Stimulated activated CD8-positive, alpha-beta memory T cell treated with anti-CD3 and anti-CD28 coated beads, Interleukin-7, amount 100 ng/mL, for 1 hour (primary cell): ENCODE measurements at places on chromosomes 1 and 21.

GRCh38 chr1:212284332-212284743, 872 bp upstream of the PPP2R5A start:
- DNase-seq = no peak

- DNase-seq = no peak
Observed at GRCh38 chr1:17525996-17526686, 13.4 kb upstream of the ARHGEF10L start.

DNA sequence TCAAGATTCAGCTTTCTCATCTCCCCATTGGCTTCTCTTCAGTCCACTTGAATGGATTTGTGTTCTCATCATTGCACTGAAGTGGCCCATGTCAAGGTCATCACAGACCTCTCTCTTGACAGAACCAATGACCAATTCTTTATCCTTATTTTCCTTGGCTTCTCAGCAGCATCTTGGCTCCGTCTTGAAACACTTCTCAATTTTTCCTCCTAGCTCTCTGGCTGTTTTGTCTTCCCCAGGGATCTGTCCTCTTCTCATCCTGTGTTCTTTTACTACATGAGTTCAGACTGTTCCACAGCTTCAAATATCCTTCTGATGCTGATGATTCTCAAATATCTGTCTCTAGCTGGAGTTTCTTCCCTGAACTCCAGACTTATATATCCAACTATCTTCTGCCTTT, 78.6 kb downstream of the COLGALT2 start:
- DNase-seq = no peak

- DNase-seq = no peak
Observed at GRCh38 chr1:218823291-218823900, 350.3 kb upstream of the LYPLAL1 start.

DNA sequence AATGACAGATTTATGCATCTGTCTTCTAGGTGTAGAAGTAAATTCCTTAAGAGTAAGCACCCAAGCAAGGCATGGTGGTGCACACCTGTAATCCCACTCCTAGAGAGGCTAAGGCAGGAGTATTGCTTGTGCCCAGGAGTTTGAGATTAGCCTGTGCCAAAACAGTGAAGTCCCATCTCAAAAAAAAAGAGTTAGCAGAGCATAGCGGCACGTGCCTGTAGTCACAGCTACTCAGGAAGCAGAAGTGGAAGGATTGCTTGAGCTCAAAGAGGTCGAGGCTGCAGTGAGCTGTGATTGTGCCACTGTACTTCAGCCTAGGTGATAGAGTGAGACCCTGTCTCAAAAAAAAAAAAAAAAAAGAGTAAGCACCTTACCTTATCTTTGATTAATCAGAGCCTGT, 15.1 kb upstream of the TIPRL start:
- no peak for DNase-seq

- no peak for DNase-seq
Observed at GRCh38 chr1:227765261-227766014, 30.2 kb downstream of the SNAP47 start.

DNA sequence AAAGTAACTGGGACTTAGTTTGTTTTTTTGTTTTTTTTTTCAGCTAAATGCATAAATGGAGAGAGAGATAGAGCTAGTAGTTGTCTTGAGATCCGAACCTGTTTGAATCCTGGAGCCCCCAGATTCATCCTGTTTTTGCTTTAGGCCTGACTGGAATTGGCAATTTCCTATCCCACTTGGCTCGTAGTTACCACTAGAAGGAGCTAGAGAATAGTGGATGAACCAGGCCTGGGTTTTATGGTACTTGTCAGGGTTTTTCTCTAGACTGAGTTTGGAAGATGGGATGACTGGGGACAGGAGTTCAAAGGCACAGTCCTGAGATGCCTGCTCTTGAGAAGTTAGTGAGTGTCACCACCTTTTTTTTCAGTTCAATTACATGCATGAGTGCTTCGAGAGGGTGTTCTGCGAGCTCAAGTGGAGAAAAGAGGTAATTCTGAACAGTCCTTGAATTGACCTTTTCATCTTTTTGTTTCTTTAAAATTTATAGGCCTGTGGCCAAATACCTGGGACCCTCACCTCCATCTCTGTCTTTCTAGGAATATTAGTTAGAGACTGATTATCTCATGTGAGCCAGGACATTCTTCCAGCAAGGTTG, 23.4 kb downstream of the CELF3 start:
- no peak for DNase-seq

DNA sequence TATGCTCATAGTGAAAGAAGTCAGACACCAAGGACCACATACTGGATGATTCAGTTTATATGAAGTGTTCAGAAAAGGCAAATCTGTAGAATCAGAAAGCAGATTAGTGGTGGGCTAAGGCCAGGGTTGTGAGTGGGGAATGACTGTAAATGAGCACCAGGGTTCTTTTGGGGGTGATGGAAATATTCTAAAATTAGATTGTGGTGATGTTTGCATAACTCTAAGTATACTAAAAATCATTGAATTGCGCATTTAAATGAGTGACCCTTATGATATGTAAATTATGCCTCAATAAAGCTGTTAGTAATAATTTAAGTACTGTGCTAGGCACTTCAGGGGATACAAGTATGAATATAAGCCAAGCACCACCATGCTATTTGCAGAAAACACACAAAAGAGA, 256.3 kb downstream of the TPR start:
- no peak for DNase-seq

DNA sequence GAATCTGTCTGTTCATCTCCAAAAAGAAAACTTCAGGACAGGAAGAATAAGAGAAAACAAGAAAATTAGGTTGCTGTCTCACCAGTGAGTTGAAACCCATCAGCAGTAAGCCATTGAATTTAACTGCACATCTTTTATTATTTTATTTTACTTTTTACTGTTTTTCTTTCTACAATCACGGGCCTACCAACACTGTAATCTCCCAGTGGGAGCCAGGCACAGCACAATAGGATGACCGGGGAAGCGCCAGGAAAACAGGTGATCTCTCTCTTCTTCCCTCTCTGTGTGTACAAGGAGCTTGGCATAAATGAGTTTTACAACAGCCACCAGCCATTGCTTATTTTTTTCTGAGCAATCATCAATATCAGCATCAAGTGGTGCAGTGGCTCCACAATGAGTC, 113.1 kb upstream of the ESRRG start:
- DNase-seq = no peak

GRCh38 chr1:75234562-75234961, 100.4 kb downstream of the LHX8 start:
- DNase-seq = no peak

DNA sequence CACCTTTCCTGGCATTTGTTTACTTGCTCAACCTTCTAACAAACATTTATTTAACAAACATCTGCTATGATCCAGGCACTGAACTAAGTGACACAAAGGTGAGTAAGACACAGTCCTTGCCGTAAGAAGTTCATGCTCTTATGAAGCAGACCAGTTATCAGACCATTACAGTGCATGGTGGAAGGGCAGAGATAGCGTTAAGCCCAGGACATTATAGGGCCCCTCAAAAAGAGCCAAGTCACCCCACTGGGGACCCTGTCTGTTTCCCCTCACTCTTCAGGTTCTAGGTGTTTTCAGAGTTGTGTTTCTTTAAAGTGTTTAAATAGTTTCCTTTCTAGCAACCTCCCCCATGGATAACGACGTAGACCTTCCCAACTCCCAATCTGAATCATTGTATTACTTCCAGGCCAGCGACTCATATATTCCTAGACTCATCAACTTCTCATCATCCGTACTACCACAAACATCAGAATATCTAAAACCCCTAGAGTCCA, 39.3 kb downstream of the TCP10L start:
- DNase-seq = no peak

DNA sequence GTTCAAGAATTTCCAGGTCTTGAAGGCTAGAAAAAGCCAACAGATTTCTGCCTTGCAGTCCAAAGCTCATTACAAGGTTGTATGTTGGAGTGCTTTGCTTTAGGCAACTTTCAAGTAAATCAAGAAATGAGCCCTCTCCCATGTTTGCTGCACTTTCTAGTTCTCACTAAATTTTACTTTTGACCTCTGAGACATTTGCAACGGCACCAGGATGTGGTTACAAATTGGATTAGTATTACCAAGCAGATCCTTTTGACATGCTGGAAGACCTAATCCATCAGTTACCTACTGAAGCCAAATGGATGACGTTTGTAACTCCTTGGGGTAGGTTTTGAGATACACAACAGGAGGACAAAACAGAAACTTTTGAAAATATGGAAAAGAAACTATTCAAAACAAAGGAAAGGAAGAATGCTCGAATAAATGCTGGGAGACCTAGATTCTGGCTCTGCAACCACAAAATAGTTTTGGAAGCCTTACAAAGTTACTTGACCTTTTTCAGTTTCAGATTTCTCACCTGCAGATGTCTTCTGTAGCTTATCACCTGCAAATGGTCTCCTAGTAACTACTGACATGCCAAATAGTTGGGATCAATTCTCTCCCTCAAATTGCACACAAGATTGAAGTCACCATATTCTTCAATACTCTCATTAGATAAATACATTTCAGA, 251.7 kb upstream of the ADGRL2 start:
- no peak for DNase-seq

DNA sequence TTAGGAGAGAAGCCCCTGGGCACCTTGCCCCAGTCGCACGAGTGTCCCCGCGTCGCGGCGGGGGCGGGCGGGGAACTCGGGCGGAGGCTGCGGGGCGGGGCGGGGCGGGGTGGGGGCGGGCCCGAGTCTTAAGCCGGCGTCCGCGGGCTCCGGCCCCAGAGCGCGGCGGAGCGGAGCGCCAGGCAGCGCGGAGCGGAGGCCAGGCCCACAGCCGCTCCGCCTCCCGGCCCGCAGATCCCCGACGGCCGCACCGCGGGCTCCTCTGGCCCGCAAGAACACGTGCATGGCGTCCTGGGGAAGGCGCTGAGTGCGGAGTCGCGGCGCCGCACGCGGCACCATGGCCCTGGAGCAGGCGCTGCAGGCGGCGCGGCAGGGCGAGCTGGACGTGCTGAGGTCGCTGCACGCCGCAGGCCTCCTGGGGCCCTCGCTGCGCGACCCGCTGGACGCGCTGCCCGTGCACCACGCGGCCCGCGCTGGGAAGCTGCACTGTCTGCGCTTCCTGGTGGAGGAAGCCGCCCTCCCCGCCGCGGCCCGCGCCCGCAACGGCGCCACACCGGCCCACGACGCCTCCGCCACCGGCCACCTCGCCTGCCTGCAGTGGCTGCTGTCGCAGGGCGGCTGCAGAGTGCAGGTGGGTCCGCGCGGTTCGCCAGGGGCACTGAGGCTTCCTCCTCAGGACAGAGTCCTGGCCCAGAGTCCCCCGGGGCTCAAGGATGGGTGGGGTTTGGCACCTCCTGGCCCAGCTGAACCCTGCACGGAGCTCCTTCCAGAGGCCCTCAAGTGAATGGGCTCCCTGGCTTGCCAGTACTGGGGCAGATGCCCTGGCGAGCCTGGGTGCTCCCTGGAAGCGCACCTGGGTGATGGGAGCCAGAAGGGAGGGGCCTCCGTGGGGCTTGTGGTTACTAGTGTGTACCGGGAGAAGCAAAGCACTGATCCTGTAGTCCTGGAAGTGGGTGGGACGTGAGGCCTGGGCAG, at the start of gene ESPN:
Gene ESPN (plus strand): TSS at position 158 of the 975 bp plus-strand sequence. CDS start 180 bp downstream, at position 338.
- no peak for DNase-seq

DNA sequence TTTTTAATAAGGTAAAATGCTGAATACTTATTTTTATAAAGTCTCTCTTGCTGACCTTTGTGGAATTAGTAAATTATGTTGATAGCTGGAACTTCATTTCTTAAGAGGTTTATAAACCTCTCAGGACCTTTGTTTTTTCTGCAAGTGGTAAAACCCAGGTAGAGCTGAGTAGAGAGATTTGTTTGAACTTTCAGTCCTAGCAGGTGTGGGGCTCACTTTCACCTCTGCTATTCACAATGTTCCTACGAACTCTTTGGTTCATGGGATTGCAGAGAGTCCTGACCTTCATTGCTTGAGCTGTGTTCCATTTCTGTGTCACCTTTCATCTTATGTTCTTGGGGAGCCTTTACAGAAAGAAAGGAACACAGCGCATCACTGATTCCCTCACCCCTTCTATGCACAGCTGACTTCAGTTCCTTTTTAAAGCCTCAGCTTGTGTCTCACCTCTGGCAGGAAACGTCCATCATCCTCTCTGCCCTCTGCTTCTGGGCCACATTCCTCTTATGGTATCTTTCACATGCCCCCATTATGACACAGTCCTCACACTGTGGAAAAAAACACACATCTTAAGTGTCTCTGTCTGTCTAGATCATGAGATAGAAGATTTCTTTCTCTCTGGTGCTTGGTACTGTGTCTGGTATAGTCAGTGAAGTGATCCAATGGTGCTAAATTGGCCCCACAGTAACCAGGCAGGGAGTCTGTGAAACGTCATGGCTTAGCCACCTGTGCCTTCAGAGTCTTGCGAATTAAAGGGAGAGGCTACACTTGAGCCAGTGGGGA, 262.5 kb upstream of the B3GALT2 start:
- no peak for DNase-seq

GRCh38 chr1:26156285-26157038, 2.4 kb upstream of the FAM110D start:
- DNase-seq = no peak

DNA sequence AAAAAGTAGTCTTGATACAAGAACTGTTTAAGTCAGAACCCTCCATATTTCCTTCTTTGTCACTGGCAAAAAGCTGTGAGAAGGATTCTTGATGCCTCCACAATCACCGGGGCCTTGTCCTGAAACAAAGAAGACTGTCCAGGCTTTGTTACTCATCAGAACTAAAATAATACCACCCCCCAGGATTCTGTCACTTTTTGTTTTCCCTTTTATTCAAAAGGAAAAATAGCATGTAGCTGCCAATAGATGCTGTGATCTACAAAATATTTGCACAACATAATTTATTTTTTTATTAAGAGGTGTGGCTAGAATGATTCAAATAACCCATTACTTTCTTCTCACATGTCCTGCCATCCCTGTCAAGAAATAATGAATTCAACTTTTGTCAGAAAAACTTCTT, 173.7 kb downstream of the LYPLAL1 start:
- no peak for DNase-seq

DNA sequence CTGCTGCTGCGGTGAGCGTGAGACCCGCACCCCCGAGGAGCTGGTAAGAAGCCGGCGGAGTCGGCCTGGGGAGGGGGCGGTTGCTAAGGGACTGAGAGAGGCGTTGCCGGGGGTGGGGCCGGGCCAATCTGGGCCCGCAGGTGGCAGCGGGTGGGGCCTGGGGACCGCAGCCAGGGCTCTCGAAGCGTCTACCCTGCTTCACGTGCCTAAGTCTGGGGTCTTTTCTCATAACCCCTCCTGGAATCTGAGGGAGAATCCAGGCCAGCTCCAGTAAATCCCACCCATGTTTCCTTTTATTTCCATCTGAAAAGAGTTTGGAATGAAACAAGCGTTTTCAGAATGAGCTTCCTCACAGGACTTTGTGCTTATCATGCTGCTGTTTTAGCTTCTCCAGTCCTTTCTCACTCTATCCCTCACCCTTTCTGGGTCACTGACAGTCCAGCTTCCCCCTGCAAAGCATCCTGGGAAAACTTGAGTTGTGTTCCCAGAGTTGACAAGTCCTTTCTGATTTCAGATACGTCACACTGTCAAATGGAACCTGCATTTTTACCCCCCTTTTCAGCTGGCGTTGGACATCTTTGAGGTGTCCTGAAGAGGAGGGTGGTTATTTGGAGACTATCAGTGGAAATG, 431 bp downstream of the CLCN6 start:
- no peak for DNase-seq
